Muscle of leg (tissue), 16 donors: ENCODE measurements at places on chromosomes 11 and 22.

GRCh38 chr22:43267332-43267980, 75.7 kb downstream of the SCUBE1 start:
- DNase-seq, result no peak

GRCh38 chr22:22703203-22703570, 58.8 kb downstream of the GGTLC2 start:
- DNase-seq, result no peak

DNA sequence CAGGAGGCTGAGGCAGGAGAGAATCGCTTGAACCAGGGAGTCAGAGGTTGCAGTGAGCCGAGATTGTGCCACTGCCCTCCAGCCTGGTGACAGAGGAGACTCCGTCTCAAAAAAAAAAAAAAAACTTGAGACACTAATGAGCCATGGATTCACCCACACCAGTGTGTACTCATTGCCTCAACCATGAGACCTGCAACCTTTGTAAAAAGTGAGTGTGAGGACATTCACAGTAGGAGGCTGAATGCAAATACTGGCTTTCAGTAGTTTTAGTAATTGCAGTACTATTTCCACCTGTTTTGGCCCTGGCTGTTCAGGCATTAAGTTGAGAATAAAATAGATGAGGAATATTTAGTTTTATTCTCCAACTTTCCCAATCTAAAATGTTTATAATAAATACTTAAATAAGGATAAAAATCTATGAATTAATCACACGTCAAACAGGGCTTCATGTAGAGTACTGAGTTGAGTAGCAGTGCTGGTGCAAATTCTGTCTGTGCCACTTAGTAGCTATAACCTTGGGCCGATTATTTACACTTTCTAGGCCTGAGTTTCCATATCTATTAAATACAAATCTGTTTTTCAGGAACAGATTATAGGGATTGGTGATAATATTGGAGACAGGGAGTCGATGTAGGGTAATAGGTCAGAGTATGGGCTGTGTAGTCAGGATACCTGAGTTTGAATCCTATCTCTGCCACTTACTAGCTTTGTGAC, 72.8 kb downstream of the PPP2R1B start:
- DNase-seq, result no peak

DNA sequence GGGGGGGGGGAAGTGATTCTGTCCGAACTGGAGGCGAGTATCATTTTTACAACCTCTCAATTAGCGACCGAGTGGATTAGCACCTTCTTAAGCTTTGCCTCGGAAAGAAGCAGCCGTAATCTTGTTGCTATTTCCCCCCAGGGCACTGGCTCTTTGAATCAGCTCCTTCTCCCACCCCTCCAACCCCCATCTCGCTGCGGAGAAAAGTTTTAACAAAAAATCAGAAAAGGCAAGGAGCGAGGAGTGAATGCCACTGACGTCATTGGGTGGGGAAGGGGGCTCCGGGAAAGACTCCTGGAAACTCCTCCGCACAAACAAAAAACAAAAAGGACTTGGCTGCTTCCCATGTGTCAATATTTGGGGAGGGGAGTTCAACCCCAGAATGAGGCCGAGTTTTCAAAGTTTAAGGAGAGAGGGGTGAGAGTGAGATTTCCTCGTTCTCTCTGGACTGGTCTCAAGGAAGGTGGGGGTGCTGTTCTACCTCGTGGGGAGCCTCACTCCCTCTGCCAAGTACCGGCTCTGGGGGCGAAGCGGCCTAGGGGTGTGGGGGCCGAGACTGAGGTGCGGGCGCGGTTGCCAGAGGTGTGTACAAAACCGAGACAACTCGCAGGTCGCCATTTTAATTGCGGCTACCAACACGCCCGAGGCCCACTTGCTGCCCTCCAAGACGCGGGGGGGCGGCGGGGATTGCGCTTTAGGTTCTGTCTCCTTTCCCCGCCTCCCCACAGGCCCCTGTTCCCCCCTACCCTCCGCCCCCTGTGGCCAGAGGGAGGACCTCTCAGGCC, 2.5 kb upstream of the PAX6 start:
- no peak for DNase-seq

GRCh38 chr11:43021466-43021865, 290.3 kb upstream of the API5 start:
- peak; percentile 4 for DNase-seq

DNA sequence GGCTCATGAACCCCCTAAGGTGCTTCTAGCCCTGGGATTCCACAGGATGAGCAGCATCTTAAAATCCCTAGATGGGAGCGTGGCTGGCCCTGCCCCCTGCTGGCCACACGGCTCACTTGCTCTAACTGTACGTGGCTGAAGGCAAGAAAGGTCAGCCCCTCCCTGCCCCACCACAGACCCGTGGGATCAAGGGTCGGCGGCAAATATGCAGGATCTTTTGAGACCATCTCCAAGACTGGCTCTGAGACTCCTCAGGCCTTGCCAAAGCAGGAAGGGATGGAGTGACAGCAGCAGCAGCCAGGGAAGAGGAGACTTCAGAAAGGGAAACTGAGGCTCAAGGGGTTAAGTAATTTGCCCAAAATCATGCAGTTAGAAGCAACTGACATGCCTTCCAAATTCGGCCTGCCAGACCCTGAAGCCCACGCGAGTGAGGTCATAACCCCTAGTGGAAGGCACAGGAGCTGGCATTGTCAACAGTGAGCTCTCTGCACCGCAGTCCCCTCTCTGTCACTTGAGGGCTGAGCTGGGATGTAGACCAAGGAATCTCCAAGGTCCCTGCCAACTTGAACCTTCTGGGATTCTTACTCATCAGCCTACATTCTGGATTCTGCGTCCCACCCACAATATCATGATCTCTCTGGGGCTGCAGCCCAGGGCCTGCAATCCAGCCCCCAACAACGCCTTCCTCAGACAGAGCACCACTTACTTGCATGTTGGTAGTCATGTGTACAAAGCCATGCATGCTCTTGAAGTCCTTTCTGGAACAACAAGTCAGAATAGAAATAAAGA, 31.4 kb downstream of the CREB3L1 start:
- peak; percentile 74 for DNase-seq

- no peak for DNase-seq
Observed at GRCh38 chr11:116525961-116526495, 246.8 kb downstream of the BUD13 start.

GRCh38 chr22:28563636-28564035, 116.0 kb downstream of the TTC28 start:
- no peak for DNase-seq

- no peak for DNase-seq
Observed at GRCh38 chr11:73284106-73284505, 12.0 kb downstream of the P2RY6 start.

GRCh38 chr11:47171856-47172255, 4.8 kb downstream of the ARFGAP2 start:
- DNase-seq, result no peak

DNA sequence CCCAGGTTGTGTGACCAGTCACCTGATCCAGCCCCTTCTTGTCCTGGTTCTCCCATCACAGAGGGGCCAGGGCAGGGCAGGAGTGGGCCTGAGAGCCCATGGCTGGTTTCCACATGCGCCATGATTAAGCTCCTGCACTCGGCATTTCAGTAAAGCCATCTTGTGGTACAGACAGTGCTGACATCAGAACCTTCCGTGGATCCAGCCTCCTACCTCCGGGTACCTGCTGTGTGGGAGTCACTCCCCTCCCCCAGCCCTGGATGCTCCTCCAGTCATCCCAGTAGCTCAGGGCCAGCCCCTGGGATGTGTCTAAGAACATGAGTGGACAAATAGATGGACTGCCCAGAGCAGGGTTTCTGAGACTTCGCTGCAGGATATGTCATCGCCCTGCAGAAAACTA, 22.1 kb upstream of the MGAT3 start:
- DNase-seq, result no peak
